DMS79 (cell line): ENCODE measurements at places on chromosomes 16 and 17.

- no peak for DNase-seq
Observed at GRCh38 chr17:71011391-71011790, 842.1 kb downstream of the KCNJ2 start.

DNA sequence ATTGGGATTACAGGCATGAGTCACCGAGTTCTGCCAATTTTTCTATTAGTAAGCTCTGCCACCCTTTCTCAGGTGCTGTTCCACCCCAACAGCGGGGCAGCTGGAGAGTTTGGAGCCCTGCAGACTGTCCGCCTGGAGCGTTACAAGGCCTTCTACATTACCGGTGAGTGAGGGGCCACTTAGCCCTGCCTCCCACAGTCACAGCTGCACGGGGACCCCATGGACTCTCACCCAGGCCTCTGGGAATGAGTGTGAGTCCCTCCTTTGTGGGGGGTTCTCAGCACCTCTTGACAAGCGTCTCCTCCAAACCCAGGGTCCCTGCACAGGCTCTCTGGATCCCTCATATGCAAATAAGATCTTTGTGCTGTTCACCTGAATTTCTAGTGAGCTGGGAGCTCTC lies 56.0 kb downstream of the WIPI1 start:
- DNase-seq: no peak

GRCh38 chr17:39077252-39077651 lies 74.2 kb downstream of the PLXDC1 start:
- no peak for DNase-seq

- DNase-seq: peak; percentile 1
Observed at GRCh38 chr17:10618202-10618635, 38.9 kb downstream of the MYH3 start.

DNA sequence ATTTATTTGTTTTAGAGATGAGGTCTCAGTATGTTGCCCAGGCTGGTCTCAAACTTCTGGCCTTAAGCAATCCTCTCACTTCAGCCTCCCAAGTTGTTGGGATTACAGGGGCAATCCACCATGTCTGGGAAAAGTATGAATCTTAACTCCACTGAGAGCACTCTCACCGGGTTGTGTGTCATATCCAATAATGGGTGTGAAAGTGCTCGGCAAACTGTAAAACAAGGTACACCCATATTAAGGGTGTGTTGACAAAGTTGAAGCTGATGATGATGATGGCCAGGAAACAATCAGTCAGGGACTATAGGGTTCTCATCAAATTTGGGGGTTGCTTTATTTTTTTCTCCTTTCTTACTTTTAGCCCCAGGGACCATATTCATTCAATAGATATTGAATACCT lies 25.3 kb upstream of the TMC5 start:
- DNase-seq: no peak

GRCh38 chr17:1181753-1182137 lies 2.0 kb upstream of the ABR start:
- DNase-seq: no peak
